ENCODE measurements at places on chromosomes 16 and 17.

- no peak for DNase-seq
Observed at GRCh38 chr16:57788252-57788841, 13.9 kb downstream of the KIFC3 start.

DNA sequence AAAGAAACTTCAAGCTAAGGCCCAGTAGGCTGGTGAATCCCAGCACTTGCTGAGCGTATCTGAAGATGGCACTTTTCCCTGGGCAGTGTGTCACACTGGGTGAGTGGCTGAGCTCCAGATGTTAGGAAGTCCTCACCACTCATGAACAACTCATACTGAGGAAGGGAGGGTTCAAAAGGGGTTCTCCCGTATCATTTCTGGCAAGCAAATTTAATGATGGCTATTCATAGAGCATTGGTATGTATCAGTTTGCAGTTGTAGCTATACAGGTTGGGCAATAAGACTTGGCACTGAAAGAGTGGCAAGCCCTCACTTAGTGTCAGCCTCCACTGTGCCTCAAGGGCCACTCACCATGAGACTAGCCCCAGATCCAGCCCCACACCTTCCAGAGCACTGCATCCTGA is 10.7 kb downstream of the GFOD2 start:
- DNase-seq: no peak

DNA sequence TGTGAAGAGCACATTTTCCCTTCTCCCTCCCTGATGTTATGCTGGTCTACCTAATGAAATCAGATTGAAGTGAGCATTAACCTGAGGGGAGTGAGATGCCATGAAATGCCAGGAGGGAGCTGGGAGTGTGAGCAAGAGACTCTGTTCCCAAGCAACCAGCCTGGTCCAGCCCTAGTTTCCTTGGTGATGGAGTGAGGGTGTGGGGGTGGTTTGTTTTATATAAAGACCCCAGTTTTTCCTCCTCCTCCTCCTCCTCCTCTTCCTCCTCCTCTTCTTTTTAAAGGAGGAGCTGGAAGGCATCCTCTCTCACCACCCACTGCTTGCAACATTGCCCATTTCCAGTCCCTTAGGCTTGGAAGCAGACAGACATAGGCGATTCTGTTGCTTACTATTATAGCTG is 97.1 kb downstream of the DNAH3 start:
- no peak for DNase-seq

- no peak for DNase-seq
Observed at GRCh38 chr16:55900616-55901393, 25.6 kb upstream of the CES5A start.

GRCh38 chr16:27549464-27549745 is 308 bp downstream of the GTF3C1 start:
- DNase-seq: no peak

DNA sequence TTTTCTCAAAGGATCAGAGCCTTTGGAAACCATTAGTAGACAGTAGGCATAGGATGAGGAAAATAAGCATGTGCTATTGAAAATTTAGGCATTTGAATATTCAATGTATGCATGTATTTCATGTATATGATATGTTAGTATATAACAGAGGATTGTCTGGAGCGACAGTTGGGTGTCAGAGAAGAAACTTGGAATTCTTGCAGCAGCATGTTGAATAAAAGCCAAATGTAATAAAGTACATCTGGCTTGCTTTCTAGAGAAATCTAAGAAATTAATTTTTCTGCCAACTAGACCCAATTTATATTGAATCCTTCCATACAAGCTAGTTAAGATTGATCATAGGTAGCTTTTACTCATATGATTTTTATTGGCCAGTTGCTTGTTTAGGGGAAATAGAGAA is 578.8 kb downstream of the CDH11 start:
- no peak for DNase-seq

- no peak for DNase-seq
Observed at GRCh38 chr16:2971134-2971984, 2.2 kb downstream of the PAQR4 start.

- DNase-seq: no peak
Observed at GRCh38 chr17:73304971-73305812, 6.6 kb downstream of the CDC42EP4 start.

- no peak for DNase-seq
Observed at GRCh38 chr16:52460639-52461178, 86.2 kb downstream of the TOX3 start.

Data from LNCaP clone FGC (cell line).